Activated CD4-positive, alpha-beta T cell treated with anti-CD3 and anti-CD28 coated beads for 1 hour (primary cell): ENCODE measurements at places on chromosomes 7 and 10.

DNA sequence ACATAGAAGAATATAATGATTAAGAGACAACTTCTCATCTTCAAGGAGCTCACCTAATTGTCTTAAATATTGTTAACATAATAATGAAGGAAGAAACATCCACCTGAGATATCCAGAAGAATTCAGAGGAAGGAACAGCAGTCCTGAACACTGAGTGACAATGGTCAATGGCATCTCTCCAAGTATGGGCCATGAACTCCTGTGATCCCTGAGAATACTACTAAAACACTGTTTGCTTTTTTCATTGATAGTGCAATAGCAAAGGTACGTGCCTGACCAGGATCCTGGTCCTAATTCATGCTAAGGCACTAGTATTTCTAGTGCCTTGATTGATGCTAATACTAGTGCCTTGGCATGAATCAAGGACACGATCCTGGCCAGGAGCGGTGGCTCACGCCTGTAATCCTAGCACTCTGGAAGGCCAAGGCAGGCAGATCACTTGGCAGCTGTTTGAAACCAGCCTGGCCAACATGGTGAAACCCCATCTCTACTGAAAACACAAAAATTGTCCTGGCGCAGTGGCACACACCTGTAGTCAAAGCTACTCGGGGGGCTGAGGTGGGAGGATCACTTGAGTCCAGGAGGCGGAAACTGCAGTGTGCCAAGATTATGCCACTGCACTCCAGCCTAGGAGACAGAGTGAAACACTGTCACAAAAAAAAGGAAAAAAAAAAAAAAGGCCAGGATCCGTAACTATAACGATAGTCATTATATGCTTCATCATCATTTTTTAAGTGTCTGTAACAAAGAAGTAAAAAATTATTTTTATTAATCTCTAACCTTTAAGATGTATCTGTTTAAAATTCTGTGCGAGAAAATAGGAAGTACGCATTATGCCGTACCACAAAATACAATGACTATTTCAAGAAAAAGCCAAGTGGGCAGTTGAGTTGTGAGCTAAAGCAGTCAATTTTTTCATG lies 49.1 kb downstream of the SRPK2 start:
- no peak for DNase-seq

DNA sequence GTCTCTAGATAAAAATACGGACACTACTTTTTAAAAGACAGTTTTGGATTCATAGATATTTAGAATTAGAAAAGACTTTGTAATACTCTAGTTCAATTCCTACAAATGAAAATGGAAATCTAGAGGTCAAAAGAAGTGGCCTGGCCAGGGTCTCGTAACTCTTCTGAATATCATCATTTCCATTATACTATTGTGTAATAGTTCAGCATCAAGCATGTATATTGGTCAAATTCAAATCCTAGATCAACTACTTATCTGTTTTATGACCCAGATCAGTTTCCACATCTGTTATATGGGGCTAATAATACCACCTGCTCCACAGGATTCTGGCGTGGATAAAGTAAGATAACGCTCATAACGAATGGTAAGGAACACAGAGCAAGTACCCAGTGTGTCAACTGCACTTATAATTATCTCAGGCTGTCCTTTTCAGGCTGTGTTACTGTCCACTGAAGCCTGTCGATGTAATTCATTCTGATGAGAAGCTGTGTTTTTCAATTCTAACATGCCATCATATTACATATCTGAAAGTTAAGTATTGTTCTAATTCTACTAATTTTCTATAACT lies 54.3 kb downstream of the ARHGAP21 start:
- DNase-seq, result no peak

GRCh38 chr7:157849726-157850125 lies 512.9 kb downstream of the DNAJB6 start:
- no peak for DNase-seq

DNA sequence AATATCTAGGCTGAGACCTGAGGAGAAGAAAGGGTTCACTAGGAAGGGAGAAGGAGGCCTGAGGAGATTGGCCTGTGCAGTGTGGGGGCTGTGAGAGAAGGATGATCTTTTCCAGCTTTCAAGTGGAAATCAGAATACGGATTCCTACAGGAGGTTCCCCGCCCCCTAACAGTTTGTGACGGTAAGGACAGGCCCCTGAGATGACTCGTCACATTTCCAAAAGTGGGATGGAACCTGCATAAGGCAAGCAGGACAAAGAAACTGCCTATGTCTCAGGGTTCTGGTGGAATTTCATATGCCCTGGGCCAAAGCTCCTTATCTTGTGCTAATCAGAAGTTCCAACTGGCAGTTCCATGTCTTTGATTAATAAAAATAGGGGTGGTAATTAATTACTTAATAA lies 275.6 kb downstream of the SNX10 start:
- DNase-seq, result no peak

- no peak for DNase-seq
These were observed 4.0 kb downstream of the GNGT1 start for GRCh38 chr7:93910076-93910994.

- no peak for DNase-seq
These were observed 110.4 kb downstream of the RNF216 start for GRCh38 chr7:5671046-5671445.

- no peak for DNase-seq
These were observed 546 bp upstream of the HOXA3 start for GRCh38 chr7:27152816-27153442.

DNA sequence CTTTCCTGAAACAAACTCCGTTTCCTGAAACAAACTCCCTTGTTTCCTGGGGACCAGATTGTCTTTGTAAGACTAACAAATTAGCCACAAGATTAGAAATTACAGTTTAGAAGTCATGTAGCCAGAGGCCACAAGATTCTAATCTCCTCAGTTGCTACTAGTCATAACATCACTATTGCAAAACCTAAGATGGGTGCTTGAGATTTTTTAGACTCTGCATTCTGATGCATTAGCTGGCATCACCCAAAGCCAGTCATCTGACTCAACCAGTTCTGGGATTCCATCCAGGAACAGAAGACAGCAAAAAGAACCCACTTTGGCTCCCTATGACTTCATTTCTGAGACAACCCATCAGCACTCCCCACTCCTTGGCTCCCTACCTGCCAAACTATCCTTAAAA lies 367.9 kb upstream of the MBL2 start:
- DNase-seq, result no peak

- DNase-seq, result no peak
These were observed 6.5 kb downstream of the AHR start for GRCh38 chr7:17304926-17305325.

DNA sequence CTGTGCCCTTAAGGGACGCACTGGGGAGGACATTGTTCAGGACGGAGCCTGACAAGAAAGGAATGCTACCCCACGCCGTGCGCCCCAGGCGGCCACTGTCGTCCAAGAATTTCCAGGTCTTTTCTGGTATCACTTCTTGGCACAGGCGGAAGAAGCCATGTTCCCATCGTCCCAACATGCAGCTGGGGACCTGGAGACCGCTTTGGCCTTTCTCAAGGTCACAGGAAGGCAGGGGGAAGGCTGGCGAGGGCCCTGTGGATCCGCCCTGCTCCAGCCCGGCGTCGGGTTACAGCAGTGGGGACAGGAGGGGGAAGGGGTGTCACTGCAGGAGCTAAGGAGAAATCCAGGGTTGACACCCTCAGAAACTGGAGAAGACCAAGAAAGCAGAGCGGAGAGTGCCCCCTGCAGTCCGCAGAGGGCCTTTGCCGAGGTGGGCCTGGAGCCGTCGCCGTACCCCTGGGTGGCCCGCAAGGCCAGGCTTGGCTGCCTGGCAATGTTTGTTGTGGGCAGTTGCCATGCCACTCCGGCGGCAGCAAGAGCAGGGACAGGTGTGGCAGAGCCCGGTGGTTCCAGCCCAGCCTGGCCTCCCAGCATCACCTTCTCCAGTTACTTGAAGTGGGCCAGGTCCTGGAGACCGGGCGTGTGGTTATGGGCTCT lies 104.1 kb downstream of the LHPP start:
- DNase-seq, result no peak

- no peak for DNase-seq
These were observed 14.7 kb upstream of the SERPINE1 start for GRCh38 chr7:101112233-101112632.

GRCh38 chr10:25177093-25177753 lies 2.4 kb downstream of the GPR158 start:
- no peak for DNase-seq

DNA sequence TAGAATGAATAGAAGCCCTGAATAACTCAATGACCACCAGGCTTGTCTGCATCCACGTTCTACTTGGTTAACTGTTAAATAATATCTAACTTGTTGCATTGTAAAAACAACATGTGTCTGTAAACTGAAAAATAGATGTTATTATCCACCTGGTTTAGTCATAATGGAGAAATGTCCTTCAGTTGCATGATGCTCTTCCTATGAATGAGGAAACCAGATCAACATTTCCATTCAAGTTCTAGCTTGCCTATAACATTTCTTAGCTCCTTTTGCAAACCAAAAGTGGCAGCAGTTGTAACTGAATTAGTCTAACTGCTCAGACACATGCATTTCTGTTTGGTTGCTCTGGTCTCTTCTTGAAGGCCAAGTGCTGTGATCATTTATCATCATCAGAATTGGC lies 62.9 kb upstream of the BET1 start:
- DNase-seq, result no peak

- DNase-seq, result no peak
These were observed 39.2 kb upstream of the OTUD1 start for GRCh38 chr10:23399701-23400144.

GRCh38 chr10:123165445-123166072 lies 11.4 kb downstream of the BUB3 start:
- no peak for DNase-seq

- no peak for DNase-seq
These were observed 16.2 kb upstream of the BRAF start for GRCh38 chr7:140940898-140941297.

DNA sequence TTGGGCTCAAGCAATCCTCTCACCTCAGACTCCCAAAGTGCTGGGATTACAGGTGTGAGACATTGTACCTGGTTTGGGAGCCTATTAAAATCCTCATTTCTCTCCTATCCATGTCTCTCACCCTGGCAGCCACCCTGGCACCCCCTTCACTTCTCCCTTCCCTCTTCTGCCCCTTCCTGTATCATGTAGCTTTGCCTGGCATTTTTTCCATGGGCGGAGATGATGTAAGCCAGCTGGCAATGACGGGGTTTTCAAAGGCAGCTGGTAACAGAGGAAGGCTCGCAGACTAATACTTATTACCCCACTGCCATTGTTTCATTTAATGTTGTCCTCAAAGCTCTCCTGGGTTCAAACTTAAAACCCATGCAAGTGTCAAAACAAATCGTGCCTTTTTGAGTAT lies 61.9 kb downstream of the RGS10 start:
- no peak for DNase-seq

DNA sequence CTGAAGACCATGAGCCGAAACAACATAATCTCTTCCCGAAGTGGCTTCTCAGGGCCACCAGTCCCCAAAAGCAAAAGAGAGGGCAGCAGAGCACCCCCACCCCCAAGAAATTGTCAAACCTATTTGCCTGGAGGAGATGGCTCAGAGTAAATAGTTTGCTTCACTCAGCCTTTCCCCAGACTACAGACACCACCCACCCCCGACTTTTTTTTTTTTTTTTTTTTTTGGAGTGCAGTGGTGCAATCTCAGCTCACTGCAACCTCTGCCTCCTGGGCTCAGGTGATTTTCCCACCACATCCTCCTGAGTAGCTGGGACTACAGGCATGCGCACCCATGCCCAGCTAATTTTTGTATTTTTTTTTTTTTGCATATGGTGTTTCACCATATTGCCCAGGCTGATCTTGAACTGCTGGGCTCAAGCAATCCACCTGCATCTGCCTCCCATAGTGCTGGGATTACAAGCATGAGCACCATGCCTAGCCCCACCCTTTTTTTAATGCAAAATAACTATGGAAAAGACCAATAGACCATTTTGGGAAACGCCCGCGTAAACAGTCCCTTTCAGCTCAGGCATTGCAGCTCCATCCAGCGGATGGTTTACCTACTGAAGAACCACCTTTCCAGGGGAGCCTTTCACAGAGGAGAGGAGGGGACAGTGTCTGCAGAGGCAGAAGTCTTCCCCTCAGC lies 9.7 kb downstream of the ZMIZ1 start:
- DNase-seq, result no peak

GRCh38 chr7:32116436-32116835 lies 46.2 kb upstream of the PDE1C start:
- no peak for DNase-seq

- DNase-seq, result no peak
These were observed 28.0 kb upstream of the GSAP start for GRCh38 chr7:77444123-77444522.

- no peak for DNase-seq
These were observed 253.6 kb downstream of the KIF20B start for GRCh38 chr10:89954787-89955566.

DNA sequence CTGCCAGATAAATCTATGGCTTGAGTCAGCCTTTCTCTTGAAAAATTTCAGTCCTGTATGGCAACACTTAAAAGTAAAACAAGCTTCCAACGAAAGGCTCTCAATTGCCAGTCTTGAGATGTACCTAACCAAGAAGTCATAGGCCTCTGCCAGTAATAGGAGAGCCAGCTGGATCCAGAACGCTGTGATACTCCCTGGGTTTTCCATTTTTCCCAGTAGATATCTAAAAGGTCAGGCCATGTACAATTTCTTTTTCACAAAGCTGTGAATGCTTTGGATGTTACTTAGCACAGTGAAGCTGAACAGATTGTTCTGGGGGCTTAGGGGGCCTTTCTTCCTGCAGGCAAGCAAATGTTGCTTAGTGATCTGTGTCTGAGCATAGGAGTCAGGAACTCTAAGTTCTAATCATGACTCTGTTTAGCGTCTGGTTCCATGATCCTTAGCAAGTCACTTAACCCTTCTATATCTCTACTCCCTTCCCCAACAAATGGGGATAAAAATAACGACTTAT lies 86.5 kb downstream of the ARMH3 start:
- DNase-seq, result no peak

- no peak for DNase-seq
These were observed 482 bp upstream of the ERCC6 start for GRCh38 chr10:49539320-49539885.

- DNase-seq, result no peak
These were observed 499 bp upstream of the TMUB1 start for GRCh38 chr7:151083824-151084160.

GRCh38 chr7:3294432-3295100 lies 6.5 kb upstream of the SDK1 start:
- no peak for DNase-seq

- DNase-seq, result no peak
These were observed 68.5 kb upstream of the FHIP2A start for GRCh38 chr10:114753126-114753525.

- no peak for DNase-seq
These were observed 139.3 kb downstream of the C1GALT1 start for GRCh38 chr7:7321681-7322080.
